ENCODE measurements at places on chromosomes 16 and 17.
A peak's percentile ranks its signal among the peaks of the same experiment; 100 is the strongest.

DNA sequence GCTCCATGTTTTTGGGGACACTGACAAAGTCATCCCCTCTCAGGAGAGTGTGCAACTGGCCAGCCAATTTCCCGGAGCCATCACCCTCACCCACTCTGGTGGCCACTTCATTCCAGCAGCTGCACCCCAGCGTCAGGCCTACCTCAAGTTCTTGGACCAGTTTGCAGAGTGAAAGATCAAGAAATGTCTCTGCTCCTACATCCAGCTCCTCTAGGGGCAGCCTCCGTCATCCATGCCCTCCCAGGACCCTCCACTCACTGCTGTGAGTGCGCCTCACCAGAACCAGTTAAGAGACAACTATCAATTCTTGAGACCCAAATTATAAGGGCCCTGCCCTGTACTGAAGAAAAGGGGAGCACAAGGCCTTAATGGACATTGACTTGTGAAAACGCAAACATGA lies 1.1 kb downstream of the OVCA2 start:
- no peak for DNase-seq

- DNase-seq: no peak
Measured at GRCh38 chr17:61202564-61202963, 197.1 kb upstream of the TBX2 start.

DNA sequence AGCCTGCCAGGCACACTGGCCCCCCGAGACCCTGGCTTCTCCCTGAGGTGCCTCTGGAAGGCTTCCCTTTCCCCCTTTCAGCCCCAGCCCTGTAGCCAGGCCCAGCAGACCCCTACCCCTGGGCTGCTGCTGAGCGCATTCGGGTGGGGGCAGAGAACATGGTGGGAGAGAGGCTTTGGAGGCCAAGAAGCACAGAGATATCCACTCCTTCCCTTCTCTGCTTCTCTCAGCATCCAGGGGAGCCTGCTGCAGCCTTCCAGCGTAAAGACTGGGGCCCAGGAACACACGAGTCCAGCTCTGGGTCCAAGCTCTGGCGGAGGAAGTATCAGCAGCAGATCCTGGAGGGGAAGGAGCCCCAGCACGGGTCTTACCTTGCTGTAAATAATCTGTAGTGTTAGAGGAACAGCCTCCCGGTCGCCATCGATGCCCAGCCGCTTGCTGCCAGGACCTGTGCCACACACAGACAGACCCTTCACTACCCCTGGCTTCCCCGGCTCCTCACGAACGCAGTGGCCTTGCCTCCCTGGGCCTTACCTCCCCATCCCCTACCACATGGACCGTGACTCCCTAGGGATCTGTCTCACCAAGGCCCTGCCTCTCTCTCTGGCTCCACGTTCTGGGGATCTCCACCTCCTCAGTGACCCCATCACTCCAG lies 17.0 kb upstream of the PIK3R6 start:
- DNase-seq: no peak

DNA sequence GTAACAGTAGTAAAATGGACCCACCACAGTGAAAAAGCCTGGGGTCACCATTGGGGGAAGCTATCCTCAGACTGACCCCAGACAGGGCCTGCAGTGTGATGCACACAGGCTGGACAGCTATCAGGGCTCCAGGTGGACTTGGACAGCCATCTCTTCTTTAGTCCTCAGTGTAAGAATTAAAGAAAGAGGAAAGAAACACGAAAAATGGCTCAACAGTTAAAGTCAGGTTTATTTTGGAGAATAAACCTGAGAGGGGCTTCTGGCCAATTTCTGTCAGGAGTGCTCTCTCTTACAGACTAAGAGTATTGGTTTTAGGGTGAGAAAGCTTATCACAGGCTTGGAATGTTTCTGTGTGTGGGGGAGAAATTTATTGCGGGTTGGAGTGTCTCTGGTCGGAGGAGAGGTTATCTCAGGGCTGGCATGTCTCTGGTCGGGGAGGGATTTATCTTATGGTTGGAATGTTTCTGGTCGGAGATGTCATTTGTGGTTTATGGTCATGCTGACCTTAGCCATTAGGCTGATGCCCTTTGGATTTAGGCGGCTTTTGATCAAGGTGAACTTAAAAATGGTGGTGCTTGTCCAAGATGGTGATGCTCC lies 10.8 kb upstream of the B4GALNT2 start:
- DNase-seq: no peak

DNA sequence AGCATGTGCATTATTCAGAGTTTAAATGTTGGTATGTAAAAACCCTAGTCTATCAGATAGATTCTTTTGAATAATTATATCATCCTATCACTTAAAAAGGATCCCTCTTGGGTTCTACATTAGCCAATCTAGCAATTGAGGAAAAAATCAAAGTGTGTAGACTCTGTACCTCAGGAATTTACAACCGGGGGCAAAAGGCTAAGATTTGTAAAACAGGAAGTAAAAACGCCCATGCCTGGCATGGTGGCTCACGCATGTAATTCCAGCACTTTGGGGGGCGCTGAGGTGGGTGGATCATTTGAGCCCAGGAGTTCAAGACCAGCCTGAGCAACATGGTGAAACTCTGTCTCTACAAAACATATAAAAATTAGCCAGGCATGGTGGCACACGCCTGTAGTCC lies 58.6 kb downstream of the SLC6A4 start:
- DNase-seq: no peak

DNA sequence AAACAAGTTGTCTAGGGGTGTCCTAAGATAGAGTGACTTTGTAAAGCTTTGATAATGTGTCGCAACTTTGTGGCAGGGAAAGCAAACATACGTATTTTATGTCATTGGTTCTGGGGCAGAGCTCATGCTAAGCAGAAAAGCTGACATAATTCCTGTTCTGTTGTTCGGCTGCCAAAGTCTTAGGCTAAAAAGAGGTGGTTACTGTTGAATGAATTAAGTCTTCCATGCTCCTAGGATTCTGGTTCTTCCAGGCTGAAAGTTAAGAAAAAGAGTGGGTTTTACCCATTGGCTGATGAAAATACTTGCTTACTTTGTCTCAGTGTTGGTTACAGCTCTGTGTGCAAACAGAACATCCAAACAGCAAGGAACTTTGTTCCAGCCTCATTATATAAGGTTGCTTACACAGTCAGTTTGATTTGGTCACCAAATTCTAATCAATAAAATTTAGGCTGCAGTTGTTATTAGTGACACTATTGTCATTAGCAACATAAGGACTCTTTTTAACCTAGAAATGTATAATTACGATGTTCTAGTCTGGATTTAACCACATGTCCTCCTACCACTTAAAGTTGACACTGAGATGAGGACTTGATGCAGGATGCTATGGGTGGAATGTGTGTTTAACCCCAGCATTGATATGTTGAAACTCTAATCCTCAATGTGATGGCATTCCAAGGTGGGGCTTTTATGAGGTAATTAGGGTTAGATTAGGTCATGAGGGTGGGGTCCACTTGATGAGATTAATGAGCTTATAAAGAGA lies 114.0 kb upstream of the GOT2 start:
- DNase-seq: no peak

- no peak for DNase-seq
Measured at GRCh38 chr16:68436581-68436980, 11.7 kb downstream of the SMPD3 start.

DNA sequence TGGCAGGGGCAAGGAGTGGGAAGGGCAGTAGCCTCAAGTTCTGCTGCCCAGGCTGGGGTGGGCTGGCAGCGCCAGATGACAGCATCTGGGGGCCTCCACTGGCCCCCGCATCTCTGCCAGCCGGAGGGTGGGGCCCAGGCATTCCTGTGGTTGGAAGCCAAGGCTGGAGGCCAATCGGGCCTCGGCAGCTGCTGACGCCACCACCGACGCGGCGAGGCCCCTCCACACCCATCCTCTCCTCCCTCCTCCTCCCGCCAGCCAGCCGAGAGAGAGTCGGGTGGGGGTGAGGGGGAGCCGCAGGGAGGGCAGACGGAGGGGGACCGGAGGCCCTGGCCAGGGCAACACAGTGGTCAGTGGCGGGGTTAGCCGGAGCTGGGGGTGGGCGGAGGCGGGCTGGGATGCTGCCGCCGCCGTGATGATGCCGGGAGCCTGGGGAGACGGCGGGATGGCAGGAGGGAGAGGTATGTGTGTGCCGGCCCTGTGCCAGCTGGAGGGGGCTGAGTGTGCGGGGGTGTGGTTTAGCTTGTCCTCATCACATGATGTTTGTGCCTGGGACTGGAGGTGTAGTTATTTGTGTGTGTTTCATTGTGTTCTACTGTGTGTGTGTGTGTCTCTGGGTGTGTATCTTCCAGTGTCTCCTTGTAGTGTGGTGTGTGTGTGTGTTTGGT lies 36.6 kb downstream of the ARHGAP23 start:
- DNase-seq: peak; percentile 96

- DNase-seq: no peak
Measured at GRCh38 chr17:49437696-49438435, 23.2 kb upstream of the PHB1 start.

- no peak for DNase-seq
Measured at GRCh38 chr16:67579686-67580085, 17.4 kb downstream of the CTCF start.

DNA sequence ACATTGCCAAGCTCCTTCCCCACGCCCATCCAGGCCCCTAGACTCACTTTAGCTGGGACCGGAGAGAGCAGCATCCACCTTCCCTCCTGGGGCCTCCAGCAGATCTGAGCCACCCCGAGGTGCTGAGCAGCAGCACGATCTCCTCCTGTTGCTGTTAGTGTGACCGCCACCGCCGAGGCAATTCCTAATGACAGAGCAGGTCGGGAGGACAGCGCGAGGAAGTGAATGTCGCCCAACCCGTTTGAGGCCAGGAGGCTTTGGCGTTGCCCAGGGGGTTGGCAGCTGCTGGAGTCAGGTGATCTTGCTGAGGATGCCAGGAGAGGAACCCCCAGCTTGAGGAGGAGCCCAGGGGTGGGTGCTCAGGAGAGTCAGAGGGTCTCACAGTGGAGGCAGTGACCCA lies at the start of gene RNF222:
Gene RNF222 (minus strand): TSS at position 192 of the 400 bp plus-strand sequence. CDS start 4,366 bp downstream, outside the sequence.
- no peak for DNase-seq

- DNase-seq: no peak
Measured at GRCh38 chr16:65315081-65315780, 193.4 kb upstream of the CDH11 start.

- no peak for DNase-seq
Measured at GRCh38 chr17:41966463-41967140, at the start of gene CNP. Gene CNP (plus strand): TSS chr17:41966795. CDS start chr17:41966885, 90 bp downstream.

- no peak for DNase-seq
Measured at GRCh38 chr16:85235991-85236817, 123.9 kb upstream of the CIBAR2 start.

- no peak for DNase-seq
Measured at GRCh38 chr17:78448356-78448993, 70.0 kb downstream of the PGS1 start.

GRCh38 chr17:60481604-60482003 lies 44.4 kb downstream of the APPBP2 start:
- no peak for DNase-seq

GRCh38 chr16:23700509-23700908 lies 12.5 kb downstream of the ERN2 start:
- no peak for DNase-seq
